Fibroblast of gingiva (primary cell): ENCODE measurements at places on chromosomes 3 and 15.

DNA sequence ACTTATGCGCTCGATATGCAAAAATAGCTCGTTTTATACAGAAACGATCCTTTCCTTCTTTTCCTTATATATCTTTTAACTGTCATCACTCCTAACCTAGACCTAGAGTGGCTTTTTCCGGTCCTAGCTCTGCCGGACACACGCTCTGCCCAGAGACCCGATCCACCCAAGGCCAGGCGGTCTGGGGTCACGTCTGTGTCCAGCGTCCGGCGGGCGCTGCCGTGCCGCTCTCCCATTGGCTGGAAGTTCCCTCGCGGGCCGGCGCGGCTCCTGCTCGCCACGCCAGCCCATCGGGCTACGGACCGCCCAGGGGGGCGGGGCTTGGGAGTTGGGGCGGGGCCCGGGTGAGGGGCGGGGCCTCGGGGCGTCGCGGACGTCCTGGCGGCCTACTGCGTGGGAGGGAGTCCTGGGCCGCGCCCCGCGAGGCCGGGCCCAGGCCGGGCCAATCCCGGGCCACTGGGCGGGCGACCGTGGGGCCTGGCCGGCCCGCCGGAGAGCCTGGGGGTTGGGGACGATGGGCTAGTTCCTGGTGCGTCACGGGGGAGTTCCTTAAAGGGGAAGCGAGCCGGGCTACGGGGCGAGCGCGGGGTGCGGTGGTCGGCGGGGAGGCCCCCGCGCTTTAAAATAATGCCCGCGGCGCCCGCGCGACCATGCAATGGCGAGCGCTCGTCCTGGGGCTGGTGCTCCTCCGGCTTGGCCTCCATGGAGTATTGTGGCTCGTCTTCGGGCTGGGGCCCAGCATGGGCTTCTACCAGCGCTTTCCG is at the start of gene EDEM1:
EDEM1 (plus strand) TSS at position 552 of the 764 bp plus-strand sequence; CDS start at position 651, 99 bp downstream.
- DNase-seq, result peak; percentile 95

GRCh38 chr3:104628185-104628789 is 738.4 kb upstream of the ALCAM start:
- DNase-seq, result peak; percentile 53

DNA sequence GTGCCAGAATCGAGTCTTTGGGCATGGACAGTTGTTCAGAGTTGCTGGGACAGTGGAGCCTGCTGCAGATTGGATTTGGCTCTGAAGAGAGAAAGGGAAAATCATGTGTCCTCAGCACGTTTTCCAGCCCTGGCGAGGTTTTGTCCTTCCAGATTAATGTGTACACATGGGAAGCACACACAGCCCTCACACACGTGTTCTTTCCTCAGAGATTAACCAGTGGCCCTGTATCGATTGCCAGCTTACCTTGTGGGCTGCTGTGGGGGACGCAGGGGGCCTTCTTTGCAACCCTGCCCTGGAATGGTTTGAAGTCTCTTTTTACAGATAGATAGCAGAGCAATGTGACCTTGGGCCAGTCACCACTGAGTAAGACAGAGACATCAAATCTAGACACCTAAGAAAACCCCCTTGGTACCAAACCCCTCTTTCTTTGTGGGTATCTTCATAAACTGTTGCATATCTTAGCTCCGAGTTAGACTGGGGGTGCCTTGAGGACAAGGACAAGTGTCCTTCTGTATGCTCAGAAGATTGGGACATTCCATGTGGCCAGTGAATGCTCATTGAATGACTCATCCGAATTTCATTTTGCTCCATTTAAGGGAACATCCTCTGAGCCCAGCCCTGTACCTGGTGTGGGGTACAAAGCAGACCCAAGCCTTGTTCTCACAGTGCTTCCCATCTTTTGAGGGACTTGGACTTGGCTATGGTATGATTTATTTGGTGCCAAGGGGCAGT is 48.0 kb downstream of the SMAD6 start:
- peak; percentile 38 for DNase-seq

DNA sequence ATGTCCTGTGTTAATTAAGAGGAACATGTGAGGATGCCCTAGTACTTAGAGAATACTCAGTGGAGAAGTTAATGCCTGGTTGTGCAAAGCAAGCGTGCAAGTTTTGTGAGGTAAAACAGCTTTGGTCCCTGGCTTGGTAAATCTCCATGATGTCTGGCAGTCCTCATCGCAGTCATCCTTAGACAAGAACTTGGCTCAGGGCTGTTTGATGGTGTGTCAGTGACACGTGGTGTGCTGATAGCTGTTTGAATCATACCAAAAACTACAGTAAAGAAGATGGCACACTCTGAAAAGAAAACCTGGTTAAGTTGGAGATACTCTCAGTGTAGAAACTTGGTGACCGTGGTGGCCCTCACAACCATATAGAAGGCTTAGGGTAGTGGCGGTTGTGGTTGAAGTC is 361.7 kb downstream of the FEZF2 start:
- DNase-seq, result no peak

GRCh38 chr15:94370206-94370935 is 139.0 kb downstream of the MCTP2 start:
- DNase-seq, result no peak

- no peak for DNase-seq
These were observed 666 bp upstream of the SEMA3F start for GRCh38 chr3:50154476-50154839.

- no peak for DNase-seq
These were observed 40.9 kb downstream of the DNAJB8 start for GRCh38 chr3:128425846-128426127.

- DNase-seq, result no peak
These were observed 70.4 kb upstream of the DLG1 start for GRCh38 chr3:197368821-197369220.

DNA sequence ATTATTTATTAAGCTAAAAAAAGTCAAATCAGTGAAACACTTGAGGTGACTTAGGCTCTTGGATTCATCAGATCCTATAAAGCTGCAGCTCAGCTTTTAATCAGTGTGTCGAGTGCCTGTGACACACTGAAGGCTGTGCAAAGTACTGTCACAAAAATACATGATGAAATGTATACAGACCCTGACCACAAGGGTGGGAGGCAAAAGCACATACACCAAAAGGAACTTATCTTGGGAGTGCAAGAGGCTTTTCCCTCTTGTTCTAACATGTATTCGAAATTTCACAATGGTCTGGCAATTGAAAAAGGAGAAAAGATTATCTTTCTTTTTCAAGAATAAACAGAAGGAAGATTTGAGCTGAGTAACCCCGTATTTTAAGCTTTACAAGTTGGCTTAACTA is 35.9 kb downstream of the VGLL4 start:
- no peak for DNase-seq

- peak; percentile 72 for DNase-seq
These were observed 38.0 kb upstream of the COPB2 start for GRCh38 chr3:139427283-139428060.

- DNase-seq, result no peak
These were observed 25.9 kb downstream of the EPHB1 start for GRCh38 chr3:134820994-134821393.

- DNase-seq, result peak; percentile 88
These were observed 64.8 kb downstream of the BOC start for GRCh38 chr3:113275929-113276750.

GRCh38 chr15:76346669-76347481 is 10.3 kb downstream of the ISL2 start:
- DNase-seq, result no peak

GRCh38 chr3:46895204-46895660 is 17.7 kb downstream of the PTH1R start:
- DNase-seq, result peak; percentile 28

DNA sequence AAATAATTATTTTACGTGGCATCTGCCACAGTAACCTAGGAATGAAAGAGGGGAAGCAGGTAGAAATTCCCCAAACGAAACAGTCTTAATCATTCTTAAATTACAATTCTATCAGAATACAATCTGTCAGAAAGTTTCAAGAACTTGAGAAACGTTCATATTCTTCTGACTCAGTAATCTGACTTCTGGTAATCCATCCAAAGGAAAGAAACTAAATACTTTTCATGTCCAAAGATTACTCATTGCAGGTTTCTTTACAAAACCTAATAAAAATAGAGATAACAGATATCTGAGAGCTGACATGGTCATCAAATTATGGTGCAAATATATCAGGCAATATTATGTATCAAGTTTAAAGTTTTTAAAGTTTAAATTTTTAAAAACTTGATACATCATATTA is 109.4 kb downstream of the DLG1 start:
- no peak for DNase-seq

DNA sequence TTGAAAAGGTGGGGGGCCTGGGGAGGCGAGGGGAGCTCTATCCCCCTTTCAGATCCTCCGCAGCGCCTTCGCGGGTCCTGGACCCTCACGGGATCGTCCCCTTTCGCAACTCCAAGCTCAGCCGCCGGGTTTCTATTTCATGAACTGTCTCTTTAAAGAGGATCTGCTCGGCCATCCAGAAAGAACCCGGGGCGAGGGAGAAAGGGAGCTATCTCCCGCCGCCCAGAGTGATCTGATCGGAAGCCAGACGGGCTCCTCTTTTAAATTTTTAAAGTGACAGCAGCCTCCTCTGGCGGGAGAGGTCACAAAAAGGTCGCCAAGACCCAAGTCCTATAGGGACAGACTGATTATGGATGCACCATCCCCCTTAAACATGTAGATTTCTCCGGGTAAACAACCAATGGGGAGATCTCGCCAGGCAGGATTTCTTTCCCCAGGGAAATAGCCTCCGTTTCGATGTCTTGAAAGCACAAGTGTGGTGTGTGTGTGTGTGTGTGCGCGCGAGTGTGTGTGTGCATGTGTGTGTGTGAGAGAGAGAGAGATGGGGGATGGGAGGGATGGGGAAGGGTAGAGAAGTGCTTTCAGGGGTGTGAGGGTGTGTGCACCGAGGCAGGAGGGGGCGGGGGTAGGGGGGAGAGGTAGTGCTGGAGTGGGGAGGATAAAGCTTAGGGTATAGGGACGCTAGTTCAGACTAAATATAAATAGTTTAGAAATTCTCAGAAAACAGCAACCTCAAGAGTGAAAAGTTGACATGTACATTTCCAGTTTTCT is 516.1 kb downstream of the MECOM start:
- peak; percentile 40 for DNase-seq

DNA sequence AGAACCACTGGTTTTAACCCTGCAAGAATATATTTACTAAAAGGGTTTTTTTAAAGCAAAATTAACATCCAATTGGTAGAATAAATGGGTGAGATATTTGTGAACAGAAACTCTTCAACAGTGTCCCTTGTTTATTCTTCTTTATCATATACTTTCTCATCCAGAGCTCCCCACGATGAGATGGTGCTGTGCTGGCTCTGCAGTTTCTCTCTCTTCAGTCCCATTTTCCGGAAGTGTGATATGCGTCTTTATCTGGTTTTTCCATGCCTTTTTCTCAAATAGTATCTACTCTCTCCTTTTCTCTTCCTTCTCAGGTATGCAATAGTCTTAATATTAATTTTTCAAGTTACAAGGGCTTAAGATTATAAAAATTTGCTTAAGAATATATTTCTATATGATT is 1.5 kb downstream of the EAF2 start:
- no peak for DNase-seq

- no peak for DNase-seq
These were observed 20.4 kb upstream of the AP4E1 start for GRCh38 chr15:50888054-50888453.

- no peak for DNase-seq
These were observed 106.4 kb downstream of the EPHB1 start for GRCh38 chr3:134901461-134901860.

DNA sequence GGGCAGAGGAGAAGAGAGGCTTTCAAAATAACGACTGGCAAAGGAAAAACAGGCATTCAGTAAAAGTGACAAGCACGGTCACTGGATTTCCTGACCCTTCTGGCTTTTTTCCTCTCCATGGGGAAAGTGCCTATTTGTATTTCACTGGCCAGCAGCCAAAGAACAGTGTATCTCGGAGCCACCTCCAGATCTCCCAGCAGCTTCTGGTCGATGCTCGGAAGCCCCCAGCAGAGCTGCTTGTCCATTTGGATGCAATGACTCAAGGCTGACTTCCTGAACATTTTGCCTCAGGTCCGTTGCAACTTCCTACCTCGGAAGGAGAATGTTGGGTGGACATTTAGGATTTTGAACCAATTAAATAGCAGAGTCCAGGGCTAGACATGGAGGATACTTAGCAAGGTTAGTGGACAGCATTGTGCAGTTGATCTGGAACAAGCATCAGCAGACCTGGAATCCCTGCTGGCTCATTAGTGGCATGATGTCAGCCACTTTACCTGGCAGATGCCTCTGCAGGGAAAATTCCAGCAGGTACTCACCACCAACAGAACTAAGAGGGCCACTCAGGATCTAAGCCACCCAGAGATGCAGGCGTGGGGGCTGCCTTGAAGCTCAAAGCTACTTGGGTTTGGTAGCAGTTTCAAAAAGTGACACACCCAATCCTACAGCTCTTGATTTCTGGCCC is 1.1 kb downstream of the FAM107A start:
- DNase-seq, result peak; percentile 44

- peak; percentile 69 for DNase-seq
These were observed at the start of gene PHLDB2 for GRCh38 chr3:111859061-111859973. Gene PHLDB2, plus strand, starts transcription at chr3:111859265. Its CDS starts 24,813 bp downstream, at chr3:111884078.

DNA sequence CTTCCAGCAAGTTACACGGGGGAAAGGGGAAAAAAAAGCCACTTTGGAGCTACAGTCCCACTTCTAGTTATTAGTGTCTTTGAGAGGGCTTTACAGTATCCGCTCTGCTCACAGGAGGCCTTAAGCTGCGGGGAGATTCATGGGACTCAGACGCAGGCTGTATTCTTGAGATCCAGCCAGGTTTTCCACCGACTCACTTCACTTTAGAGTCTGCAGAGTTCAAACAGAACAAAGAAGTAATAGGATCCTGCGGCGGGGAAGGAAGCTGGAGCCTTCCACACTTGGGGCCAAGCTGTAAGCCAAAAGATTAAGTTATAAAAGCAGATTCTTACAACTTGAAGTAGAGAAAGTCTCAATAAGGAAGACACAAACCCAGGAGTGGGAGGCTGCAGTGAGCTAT is 60.2 kb upstream of the FAM174B start:
- DNase-seq, result no peak

- peak; percentile 23 for DNase-seq
These were observed 32.1 kb downstream of the EFHB start for GRCh38 chr3:19901918-19902317.

- DNase-seq, result peak; percentile 54
These were observed 63.1 kb downstream of the SERP1 start for GRCh38 chr3:150483226-150483625.

- DNase-seq, result peak; percentile 3
These were observed 947.1 kb downstream of the FHIT start for GRCh38 chr3:60304112-60304511.

DNA sequence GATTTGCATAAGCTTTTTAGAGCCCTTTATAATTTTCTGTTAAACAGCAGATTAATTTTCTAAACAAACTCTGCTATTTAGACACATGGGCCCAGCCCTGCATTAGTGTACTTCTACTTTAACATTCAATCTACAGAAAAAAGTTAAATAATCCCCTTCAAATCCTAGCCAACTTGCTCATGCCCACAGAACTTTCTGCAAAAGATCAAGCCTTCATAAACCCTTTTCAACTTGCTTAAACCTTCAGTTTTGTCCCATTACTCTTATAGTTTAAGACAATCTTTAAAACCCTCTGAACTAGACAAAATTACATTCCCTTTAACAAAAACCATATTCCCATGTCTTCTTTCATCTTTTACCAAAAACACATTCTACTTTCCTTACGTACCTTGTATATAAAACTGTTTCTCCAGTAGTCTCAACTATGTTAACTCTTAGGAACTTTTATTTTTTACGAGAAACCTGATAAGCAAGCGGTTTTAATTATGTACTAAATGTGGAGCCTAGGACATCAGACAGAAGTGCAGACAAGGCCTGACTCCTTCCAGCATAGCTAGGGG is 25.2 kb upstream of the ADGRG7 start:
- DNase-seq, result no peak

GRCh38 chr15:78850941-78851755 is 21.5 kb upstream of the MORF4L1 start:
- DNase-seq, result peak; percentile 30
